Calu3 (cell line): ENCODE measurements at places on chromosomes 12 and 14.

DNA sequence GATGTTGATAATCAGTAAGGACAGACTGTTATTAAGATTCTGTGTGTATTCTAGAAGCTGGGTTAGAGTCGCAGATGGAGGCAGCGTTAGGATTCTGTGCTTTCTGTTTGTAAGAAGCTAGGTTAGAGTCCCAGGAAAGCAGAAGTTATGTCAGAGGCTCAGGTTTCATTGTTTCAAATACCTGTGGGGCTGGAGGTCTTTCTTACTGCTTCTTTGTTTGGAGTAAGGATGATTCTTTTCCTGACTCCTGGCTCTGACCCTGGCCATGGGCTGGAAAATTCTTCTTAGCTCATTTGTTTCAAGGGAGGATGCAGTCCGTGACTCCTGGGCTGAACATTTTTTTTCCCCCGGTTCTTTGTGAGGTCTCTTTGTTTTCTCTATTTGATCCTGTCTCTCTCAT, 5.2 kb downstream of the MUCL1 start:
- no peak for DNase-seq

DNA sequence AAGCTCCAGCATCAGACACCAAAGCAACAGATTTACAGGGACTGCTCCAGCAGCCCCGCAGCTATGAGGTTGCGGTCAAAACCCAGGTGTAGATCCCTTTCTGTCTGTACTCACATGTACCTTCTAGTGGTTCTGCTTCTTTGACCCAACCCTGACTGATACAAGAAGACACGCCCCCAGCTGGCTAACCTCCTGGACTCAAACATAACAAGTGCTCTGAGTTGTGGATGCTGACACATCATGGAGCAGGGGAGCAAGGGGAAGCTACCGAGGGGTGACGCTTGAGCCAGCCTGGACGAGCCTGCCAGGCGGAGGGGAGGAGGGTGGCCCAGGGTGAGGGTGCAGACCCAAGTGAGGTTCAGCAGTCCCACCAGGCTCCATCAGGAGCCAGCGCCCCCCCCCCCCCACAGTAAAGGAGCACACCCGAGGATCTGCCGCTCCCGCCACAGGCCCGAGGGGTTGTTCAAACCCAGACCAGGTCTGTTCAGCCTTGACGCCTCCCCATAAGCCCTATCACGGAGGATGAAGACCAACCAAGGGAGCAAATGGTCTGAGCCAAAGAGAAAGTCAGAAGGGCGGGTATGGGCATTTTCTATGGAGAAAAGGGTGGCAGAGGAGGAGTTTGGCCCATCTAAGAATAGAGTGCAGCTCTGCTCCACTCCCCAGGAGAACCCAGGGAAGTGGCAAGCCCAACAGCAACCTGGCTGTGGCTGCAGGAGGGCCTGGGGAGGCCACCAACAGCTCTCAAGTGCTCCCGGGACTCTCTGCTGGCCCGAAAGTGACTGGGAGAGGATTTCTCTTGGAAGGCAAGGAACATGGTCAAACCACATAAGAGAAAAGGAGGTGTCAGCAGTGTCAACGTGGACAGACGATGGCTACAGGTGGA, 229.4 kb downstream of the BCL11B start:
- DNase-seq = no peak

GRCh38 chr14:76846331-76847047, 20.3 kb downstream of the LRRC74A start:
- no peak for DNase-seq

DNA sequence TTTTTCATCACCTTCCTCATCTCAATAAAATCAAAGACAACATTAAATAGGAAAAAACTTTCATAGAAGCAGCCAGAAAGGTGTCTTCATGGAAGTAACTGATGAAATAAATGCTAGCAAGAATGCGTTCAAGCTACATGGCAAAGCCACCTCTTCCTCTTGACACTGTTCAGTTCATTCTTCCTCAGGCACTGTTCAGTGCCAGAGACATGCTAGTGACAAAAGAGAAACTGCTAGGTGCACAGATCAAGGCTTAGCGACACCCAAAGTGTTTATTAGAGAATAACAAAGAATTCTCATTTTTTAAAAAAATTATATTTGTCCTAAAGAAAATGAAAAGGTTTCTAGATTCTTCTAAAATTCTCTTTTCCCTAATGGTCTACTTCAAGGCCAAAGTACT, 7.2 kb downstream of the SLC11A2 start:
- DNase-seq = no peak

DNA sequence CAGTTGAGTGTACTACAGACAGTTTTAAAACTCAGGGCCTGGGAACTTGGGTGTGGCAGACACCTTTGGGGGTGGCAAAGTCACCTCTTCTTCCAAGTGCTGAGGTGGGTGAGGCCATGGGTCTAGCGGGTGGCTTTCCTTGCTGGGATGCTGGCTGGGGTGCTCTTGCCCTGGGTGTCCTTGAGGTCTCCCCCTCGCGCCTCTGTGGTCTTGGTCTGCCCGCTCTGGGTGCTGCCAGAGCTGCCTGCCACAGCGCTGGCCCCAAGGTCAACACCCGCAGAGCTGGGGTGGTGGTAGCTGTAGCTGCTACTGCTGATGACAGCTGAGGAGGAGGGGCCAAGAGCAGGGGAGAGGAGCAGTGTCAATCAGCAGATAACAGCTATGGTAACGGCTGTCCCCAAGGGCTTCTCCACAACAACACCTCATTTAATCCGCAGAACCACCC, 6.8 kb downstream of the KRT74 start:
- no peak for DNase-seq

DNA sequence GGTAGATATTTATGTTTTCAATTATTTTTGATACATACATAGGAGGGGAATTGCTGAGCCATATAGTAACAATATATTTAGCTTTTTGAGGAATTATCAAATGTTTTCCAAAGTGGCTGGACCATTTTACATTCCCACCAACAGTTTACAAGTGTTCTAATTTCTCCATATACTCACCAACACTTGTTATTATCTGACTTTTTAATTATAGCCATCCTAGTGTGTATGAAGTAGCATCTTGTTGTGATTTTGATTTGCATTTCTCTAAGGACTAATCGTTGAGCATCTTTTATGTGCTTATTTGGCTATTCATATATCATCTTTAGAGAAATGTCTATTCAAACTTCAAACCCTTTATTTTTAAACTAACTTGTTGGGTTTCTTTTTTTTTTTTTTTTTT, 17.2 kb upstream of the HECTD1 start:
- DNase-seq = no peak

- no peak for DNase-seq
Measured at GRCh38 chr12:45655186-45655585, 74.3 kb upstream of the ARID2 start.
